Spinal cord (tissue), 10 donors: ENCODE measurements at places on chromosomes 11 and 22.
A peak's percentile ranks its signal among the peaks of the same experiment; 100 is the strongest.

DNA sequence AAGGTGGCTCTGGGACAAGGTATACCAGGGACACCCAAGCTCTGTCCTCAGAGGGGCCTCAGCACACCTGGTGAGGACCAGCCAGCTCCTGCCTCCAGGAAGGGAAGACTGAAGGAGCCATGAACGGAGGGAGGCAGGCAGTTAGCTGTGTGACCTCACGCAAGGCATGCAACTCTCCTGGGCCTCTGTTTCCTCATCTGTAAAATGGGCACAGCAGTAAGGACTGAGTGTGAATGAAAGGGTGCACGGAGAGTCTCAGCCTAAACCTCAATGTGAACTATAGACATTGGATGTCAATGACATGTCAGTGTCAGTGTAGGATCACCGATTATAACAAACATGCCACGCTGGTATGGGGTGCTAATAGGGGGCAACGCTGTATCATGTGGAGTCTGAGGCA lies 18.4 kb downstream of the PGA5 start:
- no peak for DNase-seq

- no peak for DNase-seq
Observed at GRCh38 chr11:6245536-6245935, 6.6 kb downstream of the CNGA4 start.

GRCh38 chr11:86919557-86920210 lies 35.5 kb downstream of the FZD4 start:
- DNase-seq: peak; percentile 84

GRCh38 chr22:39153220-39153717 lies 789 bp upstream of the CBX7 start:
- no peak for DNase-seq

DNA sequence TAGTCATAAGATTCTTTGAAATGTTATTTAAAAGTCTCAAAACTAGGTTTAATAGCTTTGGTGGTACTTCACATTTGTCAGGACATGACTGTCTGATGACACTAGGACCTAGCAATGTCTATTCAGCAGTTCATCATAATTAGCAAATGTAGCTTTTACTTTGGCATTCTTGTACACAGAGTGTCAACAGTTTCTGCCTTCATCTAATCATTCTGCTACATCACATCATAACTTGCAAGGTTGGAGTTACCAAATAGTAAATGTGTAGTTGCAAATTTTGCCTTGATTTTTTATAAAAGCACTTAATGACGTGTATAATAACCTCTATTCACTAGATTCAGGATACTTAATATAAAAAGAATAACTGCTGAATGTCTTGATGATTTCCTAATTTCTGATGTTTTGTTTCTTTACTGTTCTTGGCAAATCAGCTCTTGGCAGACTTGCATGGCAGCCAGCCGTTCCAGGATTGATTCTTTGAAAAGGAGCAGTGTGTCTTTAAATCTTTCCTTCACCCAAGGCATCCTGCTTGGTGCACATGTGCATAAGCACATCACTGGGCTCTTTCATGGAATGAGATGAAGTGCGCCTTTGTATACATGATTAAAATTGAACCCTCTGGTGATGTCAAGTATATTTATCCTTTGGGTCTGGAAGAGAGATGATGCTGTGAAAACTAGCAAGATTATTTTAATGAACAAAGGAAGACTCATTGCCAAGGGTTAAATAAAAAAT lies 12.2 kb downstream of the FBXO7 start:
- DNase-seq: peak; percentile 46

- DNase-seq: no peak
Observed at GRCh38 chr11:133506023-133506422, 26.3 kb downstream of the OPCML start.

- DNase-seq: no peak
Observed at GRCh38 chr22:36306227-36306626, 53.3 kb downstream of the APOL1 start.

- no peak for DNase-seq
Observed at GRCh38 chr11:44345781-44346180, 35.8 kb upstream of the ALX4 start.

DNA sequence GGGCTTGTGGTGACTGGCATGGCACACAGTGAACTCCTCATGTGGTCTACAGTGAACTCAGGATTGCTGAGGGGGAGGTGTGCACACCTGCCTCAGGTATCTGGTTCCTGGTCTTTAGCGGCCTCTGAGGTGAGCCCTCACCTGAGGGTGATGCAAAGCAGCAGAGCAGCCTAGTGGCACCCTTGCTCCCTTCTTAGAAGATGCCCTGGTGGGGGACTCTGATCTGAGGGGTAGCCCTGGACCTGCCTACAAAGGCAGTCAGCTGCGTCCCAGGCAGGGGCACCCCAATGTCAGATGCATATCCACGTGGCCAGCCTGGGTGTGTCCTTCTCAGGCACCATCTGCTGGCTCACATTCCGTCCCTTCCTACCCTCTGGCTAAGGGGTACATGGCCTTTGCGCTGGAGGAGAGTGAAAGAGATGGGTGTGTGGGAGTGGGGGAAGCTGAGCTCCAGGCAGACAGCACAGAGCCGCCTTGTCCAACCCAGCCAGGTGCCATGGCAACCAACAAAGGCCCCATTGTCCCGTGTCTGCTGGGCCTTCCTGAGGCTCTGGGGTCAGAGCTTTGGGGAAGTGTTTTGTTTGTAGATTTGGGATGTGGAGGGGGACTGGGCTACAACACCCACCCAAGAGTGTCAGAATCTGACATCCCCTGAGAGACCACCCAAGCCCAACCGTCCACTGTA lies 5.8 kb downstream of the PLEKHB1 start:
- peak; percentile 42 for DNase-seq

GRCh38 chr11:73268671-73269271 lies 3.4 kb upstream of the P2RY6 start:
- DNase-seq: no peak

- no peak for DNase-seq
Observed at GRCh38 chr22:42470366-42471082, 38.3 kb upstream of the NFAM1 start.

GRCh38 chr22:49959782-49960158 lies 802 bp upstream of the PIM3 start:
- no peak for DNase-seq

GRCh38 chr11:25863986-25864385 lies 467.9 kb upstream of the ANO3 start:
- DNase-seq: no peak
